GM23248 (cell line): ENCODE measurements at places on chromosomes 3 and 15. TPM values are rescaled to one million over a fixed set of nuclear protein-coding genes. Genes with fewer than 3 reads are reported as not detected.
A peak's percentile ranks its signal among the peaks of the same experiment; 100 is the strongest.

The CFAP100 gene
- not detected in 2 replicates for polyA plus RNA-seq

The CIDEC gene
- not detected in 2 replicates for polyA plus RNA-seq

The YEATS2 gene
- polyA plus RNA-seq: 11.0 and 14.0 TPM in 2 replicates

The NR1I2 gene
- polyA plus RNA-seq: 0.06 TPM in 1 of 2 replicates, not detected in the other

The KCNMB2 gene
- not detected in 2 replicates for polyA plus RNA-seq

The NMNAT3 gene
- not detected in 2 replicates for polyA plus RNA-seq

DNA sequence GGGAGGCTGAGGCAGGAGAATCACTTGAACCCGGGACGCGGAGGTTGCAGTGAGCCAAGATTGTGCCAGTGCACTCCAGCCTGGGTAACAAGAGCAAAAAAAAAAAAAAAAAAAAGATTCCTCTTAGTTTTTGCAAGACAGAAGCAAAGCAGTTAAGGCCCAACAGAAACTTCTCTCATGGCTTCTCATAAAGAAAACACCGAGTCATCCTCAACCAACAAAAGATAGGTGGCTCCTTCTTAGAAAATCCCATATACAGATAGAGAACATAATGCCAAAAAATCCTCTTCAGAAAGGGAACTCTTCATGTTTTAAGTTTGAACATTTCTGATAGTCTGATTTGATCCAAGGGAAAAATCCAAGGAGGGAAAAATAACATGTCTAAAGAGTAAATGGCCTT is 12.5 kb upstream of the SKIL start:
- H3K27me3 ChIP-seq: no peaks in the 10 kb centered on the region
- peak; percentile 39 for DNase-seq
- H3K4me3 ChIP-seq: no peak overlapping the region
- no peaks in the 10 kb centered on the region for H3K36me3 ChIP-seq
- H3K27ac ChIP-seq: peak overlapping the region; percentile 12; the same call in 1 of the 2 replicates
- H3K4me1 ChIP-seq: peaks cover 17% of the 10 kb centered on the region

GRCh38 chr3:109265295-109265694 is 51.0 kb downstream of the DPPA2 start:
- no peaks in the 10 kb centered on the region for H3K4me1 ChIP-seq
- H3K36me3 ChIP-seq: no peaks in the 10 kb centered on the region
- peak; percentile 2 for DNase-seq
- H3K4me3 ChIP-seq: no peak overlapping the region

GRCh38 chr15:71411538-71412482 is 296.5 kb downstream of the THSD4 start:
- 0 out of 2 replicates have a peak, but pooled peaks cover 7% of the 10 kb centered on the region for H3K36me3 ChIP-seq
- H3K27ac ChIP-seq: no peak overlapping the region
- H3K4me1 ChIP-seq: no peaks in the 10 kb centered on the region
- no peak overlapping the region for H3K4me3 ChIP-seq

DNA sequence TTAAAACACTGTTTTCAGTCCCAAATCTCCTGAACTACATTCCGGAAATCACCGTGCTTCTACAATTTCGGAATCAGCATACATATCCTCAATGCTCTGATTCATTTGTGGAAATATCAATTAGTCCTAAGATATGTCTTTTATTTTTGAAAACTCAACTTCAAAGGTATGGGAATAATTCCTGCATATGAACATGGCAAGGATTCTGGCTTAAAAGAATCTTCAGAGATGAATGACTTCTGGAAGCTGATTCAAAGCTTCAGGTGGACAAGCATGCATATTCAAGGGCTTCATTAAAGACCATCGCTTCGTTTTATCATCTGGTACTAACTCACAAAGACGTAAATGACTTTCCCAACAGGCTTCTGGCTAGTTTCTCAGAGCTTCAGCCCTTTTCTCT is 246.0 kb upstream of the LRRN1 start:
- H3K27ac ChIP-seq: no peak overlapping the region
- no peaks in the 10 kb centered on the region for H3K36me3 ChIP-seq
- DNase-seq: no peak
- no peak overlapping the region for H3K4me3 ChIP-seq
- H3K27me3 ChIP-seq: no peaks in the 10 kb centered on the region

DNA sequence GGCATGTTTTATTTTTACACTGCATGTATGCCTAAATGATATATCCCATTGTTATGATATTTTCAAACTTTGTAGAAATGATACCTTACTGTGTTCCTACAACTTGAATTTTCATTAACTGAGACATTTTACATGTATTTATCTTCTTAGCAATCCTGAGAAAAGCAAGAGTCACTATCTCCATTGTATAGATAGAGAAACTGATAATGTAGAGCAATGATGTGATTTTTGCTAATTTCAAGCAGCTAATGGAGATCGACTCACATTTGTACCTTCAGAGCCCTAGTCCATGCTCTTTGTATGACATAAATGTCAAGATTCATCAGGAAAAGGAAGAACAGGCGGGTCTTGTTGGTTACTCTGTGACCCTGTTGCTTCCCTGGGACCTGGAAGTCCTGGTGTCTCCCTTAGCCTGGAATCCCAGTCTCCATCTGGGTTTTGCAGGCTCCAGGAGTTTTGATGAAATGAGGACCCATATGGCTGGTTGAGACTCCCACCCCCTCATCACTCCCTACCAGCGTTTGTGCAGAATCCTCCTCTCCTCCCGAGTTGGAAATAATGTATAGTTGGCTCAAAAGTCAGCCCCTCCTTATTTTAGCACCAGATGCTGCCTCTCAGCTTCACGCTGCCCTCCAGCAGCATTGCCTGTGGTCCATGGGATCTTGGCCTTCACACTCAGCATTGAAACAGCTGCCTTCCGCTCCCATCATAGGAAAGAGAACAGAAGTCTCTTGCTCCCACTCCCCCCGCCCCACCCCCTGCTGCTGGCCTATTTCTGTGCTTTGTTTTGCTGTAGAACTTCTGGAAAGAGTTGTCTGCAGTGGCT is 67.1 kb downstream of the APBA2 start:
- no peaks in the 10 kb centered on the region for H3K4me1 ChIP-seq
- no peak overlapping the region for H3K4me3 ChIP-seq
- H3K27me3 ChIP-seq: no peaks in the 10 kb centered on the region
- H3K27ac ChIP-seq: no peak overlapping the region

DNA sequence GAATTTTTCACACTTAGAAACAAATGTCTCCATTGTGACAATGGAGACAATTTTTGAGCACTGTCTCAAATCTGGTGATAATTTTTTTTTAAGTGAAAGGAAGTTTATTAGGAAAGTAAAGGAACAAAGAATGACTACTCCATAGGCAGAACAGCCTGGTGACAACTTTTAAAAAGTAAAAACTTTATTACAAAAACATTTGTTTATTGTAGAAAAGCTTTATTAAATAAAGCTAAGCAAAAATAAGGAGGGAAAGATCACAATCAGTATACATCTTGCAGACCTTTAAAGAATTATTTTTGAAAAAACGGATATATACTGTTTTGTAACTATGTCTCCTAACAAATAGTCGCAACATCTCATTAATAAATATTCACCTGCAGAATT is 688 bp upstream of the OXSM start:
- no peak for DNase-seq
- peak overlapping the region; percentile 93 for H3K27ac ChIP-seq
- H3K36me3 ChIP-seq: 0 out of 2 replicates have a peak, but pooled peaks cover 2% of the 10 kb centered on the region
- peaks cover 16% of the 10 kb centered on the region for H3K4me1 ChIP-seq
- H3K27me3 ChIP-seq: no peaks in the 10 kb centered on the region

DNA sequence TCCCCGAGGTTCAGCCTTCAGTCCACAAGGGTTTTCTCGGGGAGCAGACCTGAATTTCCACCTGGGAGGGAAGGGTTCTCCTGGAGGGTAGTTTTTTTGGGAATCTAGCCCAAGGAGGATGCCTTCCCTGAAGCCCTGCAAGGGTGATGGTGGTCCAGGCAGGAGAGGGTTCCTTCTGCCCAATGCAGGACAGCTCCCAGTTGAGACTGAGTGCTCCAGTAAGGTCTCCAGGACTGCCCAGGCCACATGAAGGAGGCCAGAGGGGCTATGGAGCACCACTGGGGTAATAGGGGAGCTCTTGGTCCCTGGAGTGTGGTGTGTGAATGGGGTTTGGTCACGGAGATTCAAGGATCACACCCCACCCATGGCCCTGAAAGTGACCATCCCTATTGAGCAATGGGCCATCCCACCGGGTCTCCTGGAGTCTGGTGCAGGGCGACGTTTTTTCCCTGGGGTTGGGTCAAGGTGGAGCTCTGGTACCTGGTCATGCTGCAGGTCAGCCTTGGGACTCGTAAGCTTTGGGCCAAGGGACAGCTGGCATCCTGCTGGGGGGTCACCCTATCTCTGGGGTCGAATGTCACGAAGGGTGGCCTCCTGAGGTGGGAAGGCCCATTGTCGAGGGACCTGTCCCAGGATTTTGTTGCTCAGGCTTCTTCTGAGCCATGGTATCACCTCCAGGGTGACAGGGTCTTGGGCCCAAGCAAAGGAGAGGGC is 196.5 kb downstream of the UBE3A start:
- DNase-seq: no peak
- no peaks in the 10 kb centered on the region for H3K27me3 ChIP-seq
- no peaks in the 10 kb centered on the region for H3K4me1 ChIP-seq
- H3K27ac ChIP-seq: no peak overlapping the region

GRCh38 chr3:60046210-60046609 is 996.4 kb upstream of the CFAP20DC start:
- no peak for DNase-seq
- no peaks in the 10 kb centered on the region for H3K27me3 ChIP-seq
- H3K36me3 ChIP-seq: no peaks in the 10 kb centered on the region
- no peak overlapping the region for H3K27ac ChIP-seq
- H3K4me1 ChIP-seq: no peaks in the 10 kb centered on the region
- no peak overlapping the region for H3K4me3 ChIP-seq

GRCh38 chr3:137343283-137343682 is 385.5 kb downstream of the IL20RB start:
- no peaks in the 10 kb centered on the region for H3K36me3 ChIP-seq
- H3K4me1 ChIP-seq: no peaks in the 10 kb centered on the region
- no peak overlapping the region for H3K4me3 ChIP-seq
- H3K27ac ChIP-seq: no peak overlapping the region

DNA sequence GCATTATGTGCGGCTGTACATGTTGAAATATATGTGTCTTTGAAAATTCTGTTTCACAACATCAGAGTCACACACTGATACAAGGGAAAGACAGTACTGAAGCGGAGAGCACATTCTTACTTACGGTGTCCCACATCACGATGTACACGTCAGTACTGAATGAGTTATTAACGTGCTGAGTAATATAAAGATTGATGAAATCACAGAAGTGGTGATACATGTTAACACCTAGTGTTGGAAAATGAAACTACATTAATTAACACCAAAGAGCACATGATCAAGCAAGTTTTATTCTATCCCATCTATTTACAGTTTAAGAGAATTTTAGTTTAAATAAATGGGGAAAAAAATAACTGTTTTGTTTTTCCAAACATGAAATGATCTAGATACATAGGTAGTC is 15.6 kb downstream of the EOGT start:
- DNase-seq: no peak
- no peak overlapping the region for H3K4me3 ChIP-seq
- H3K4me1 ChIP-seq: no peaks in the 10 kb centered on the region
- H3K27ac ChIP-seq: no peak overlapping the region
- no peaks in the 10 kb centered on the region for H3K27me3 ChIP-seq
- peaks cover 85% of the 10 kb centered on the region for H3K36me3 ChIP-seq

DNA sequence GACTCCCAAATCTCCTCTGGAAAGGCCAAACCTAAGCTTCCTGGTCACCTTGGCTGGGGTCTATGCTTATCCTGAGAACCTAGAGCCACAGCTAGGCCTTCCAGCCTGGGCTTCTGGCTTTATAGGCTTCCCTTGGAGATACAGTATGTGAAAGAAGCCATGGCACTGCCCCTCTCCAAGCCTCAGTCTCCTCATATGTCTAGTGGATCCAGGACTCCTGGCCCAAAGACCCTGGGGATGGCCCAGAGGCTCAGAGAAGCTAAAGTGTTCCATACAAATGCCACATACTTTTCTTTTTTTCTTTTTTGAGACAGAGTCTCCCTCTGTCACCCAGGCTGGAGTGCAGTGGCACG is 8.6 kb downstream of the ACAA1 start:
- peaks cover 18% of the 10 kb centered on the region; the same call in 1 of the 2 replicates for H3K36me3 ChIP-seq
- H3K4me3 ChIP-seq: no peak overlapping the region
- no peak for DNase-seq
- no peaks in the 10 kb centered on the region for H3K27me3 ChIP-seq
- H3K4me1 ChIP-seq: no peaks in the 10 kb centered on the region

- H3K4me3 ChIP-seq: peak overlapping the region; percentile 92
- H3K4me1 ChIP-seq: peaks cover 17% of the 10 kb centered on the region
- peak overlapping the region; percentile 91 for H3K27ac ChIP-seq
- H3K36me3 ChIP-seq: no peaks in the 10 kb centered on the region
Measured at GRCh38 chr3:120742849-120743365, 363 bp downstream of the GTF2E1 start.

DNA sequence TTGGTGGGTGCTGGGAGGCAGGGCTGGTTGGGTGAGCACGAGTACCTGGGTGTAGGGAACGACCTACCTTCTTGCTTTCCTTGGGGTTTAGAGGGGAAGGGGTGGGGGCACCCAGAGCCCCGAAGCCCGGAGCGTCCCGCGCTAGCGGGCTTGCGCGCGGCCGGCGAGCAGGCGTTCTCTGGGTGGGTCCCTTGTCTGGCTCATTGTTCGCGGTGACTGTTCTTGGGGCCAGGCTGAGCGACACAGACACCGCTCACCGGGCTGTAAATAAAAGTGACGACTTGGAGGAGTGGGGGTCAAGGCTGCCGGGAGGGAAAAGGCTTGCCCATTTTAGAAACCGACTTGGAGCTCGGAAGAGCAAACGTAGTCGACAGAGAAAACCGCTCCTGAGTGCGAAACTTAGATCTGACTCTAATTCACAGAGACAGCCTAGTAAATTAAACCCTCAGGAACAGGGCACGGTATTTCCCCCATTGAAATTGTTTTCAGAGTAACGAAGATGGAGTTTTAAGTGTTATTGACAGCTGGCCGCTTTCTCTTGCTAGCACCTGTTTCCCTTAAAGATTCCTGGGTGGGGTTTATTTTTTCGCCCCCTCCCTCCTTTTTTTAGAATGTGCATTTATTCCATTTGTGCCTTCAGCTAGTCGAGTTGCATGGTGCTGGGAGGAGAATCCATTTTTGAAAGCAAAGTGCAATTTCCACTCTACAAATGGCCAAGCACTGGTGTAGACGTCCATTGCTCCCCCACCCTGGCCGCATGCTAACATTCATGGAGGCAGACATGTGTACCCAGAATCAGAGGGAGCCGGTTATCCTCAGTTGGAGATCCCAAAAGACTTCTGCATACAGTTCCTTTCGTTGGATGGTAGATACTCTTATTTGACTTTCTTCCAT is 532.1 kb upstream of the SEMA6D start:
- no peak for DNase-seq
- H3K4me3 ChIP-seq: peak overlapping the region; percentile 60
- no peaks in the 10 kb centered on the region for H3K4me1 ChIP-seq
- H3K27ac ChIP-seq: no peak overlapping the region
- peaks cover 54% of the 10 kb centered on the region for H3K27me3 ChIP-seq

GRCh38 chr3:73255609-73256029 is 194.2 kb downstream of the EBLN2 start:
- peak; percentile 93 for DNase-seq
- no peak overlapping the region for H3K27ac ChIP-seq
- peaks cover 18% of the 10 kb centered on the region; the same call in 1 of the 2 replicates for H3K4me1 ChIP-seq
- H3K36me3 ChIP-seq: no peaks in the 10 kb centered on the region

GRCh38 chr3:77248420-77248819 is 208.5 kb downstream of the ROBO2 start:
- no peak overlapping the region for H3K27ac ChIP-seq
- no peaks in the 10 kb centered on the region for H3K27me3 ChIP-seq
- DNase-seq: no peak
- no peaks in the 10 kb centered on the region for H3K4me1 ChIP-seq

- H3K4me1 ChIP-seq: no peaks in the 10 kb centered on the region
- no peak overlapping the region for H3K27ac ChIP-seq
- H3K27me3 ChIP-seq: peaks cover 31% of the 10 kb centered on the region
Measured at GRCh38 chr15:68979816-68980215, 34.7 kb upstream of the NOX5 start.
